ENCODE measurements at places on chromosomes 2 and 18. TPM values are rescaled to one million over a fixed set of nuclear protein-coding genes. Genes with fewer than 3 reads are reported as not detected.

GRCh38 chr18:13461936-13462335 lies 243.4 kb downstream of the LDLRAD4 start:
- no peaks in the 10 kb centered on the region for H3K27me3 ChIP-seq
- DNase-seq = no peak
- no peaks in the 10 kb centered on the region for H3K36me3 ChIP-seq
- H3K4me3 ChIP-seq = no peak overlapping the region
- no peaks in the 10 kb centered on the region for H3K4me1 ChIP-seq

The RAB6C gene
- not detected for total RNA-seq

DNA sequence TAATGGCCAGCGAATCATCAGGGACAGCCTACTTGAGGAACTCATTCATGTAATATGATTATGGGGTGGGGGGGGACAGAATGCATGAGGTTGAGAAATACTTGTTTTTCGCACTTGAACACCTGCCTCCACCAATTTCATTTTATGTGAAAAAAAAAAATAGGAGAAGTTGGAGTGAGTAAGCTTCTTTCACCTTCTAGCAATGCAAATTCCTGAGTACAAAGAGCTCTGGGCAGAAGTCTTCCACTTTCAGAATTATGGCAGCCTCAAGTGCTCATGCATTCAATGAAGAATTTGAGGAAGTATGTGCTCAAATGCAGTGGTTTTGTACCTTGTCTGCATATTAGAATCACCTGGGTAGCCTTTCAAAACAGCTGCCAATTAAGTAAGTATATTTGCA lies 40.1 kb upstream of the GPD2 start:
- H3K27me3 ChIP-seq = peaks cover 5% of the 10 kb centered on the region
- no peak overlapping the region for H3K27ac ChIP-seq
- DNase-seq = no peak

The PSMA8 gene
- total RNA-seq = not detected

The ZNF407 gene
- total RNA-seq = 6.8 TPM

- no peak overlapping the region for H3K4me3 ChIP-seq
- H3K4me1 ChIP-seq = no peaks in the 10 kb centered on the region
- H3K36me3 ChIP-seq = no peaks in the 10 kb centered on the region
- no peaks in the 10 kb centered on the region for H3K27me3 ChIP-seq
- no peak overlapping the region for H3K27ac ChIP-seq
Measured at GRCh38 chr2:19536136-19536535, 177.7 kb upstream of the OSR1 start.

DNA sequence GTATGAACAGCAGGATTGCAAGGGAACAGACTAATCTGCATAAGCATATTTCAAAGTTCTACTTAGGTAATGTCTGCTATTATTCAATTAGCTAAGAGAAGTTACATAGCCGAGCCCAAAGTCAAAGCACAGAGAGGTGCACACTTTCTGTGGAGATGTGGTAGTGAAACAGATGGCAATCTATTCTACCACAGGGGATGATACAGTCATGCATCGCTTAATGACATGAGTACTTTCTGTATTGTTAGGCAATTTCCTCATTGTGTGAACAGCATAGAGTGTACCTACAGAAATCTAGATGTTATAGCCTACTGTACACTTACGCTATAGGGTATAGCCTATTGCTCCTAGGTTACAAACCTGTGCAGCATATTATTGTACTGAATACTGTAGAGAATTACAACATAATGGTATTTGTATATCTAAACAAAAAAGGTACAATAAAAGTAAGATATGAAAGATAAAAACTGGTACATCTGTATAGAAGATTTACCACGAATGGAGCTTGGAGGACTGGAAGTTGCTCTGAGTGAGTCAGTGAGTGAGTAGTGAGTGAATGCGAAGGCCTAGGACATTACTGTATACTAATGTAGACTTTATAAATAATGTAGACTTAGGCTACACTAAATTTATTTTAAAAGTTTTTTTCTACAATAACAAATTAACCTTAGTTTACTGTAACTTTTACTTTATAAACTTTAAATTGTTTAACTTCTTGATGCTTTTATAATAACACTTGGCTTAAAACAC lies 197.6 kb downstream of the MBD5 start:
- H3K4me1 ChIP-seq = no peaks in the 10 kb centered on the region
- H3K36me3 ChIP-seq = no peaks in the 10 kb centered on the region
- H3K4me3 ChIP-seq = no peak overlapping the region
- no peaks in the 10 kb centered on the region for H3K27me3 ChIP-seq

The NTSR2 gene
- not detected for total RNA-seq

The OTOS gene
- total RNA-seq = not detected

- no peaks in the 10 kb centered on the region for H3K36me3 ChIP-seq
- no peak for DNase-seq
- H3K4me3 ChIP-seq = peak overlapping the region; percentile 31
- peaks cover 17% of the 10 kb centered on the region for H3K4me1 ChIP-seq
- H3K27ac ChIP-seq = no peak overlapping the region
Measured at GRCh38 chr2:114685102-114685501, 242.7 kb downstream of the DPP10 start.

The SLC5A7 gene
- 0.15 TPM for total RNA-seq

The SERPINB3 gene
- 0.17 TPM for total RNA-seq

DNA sequence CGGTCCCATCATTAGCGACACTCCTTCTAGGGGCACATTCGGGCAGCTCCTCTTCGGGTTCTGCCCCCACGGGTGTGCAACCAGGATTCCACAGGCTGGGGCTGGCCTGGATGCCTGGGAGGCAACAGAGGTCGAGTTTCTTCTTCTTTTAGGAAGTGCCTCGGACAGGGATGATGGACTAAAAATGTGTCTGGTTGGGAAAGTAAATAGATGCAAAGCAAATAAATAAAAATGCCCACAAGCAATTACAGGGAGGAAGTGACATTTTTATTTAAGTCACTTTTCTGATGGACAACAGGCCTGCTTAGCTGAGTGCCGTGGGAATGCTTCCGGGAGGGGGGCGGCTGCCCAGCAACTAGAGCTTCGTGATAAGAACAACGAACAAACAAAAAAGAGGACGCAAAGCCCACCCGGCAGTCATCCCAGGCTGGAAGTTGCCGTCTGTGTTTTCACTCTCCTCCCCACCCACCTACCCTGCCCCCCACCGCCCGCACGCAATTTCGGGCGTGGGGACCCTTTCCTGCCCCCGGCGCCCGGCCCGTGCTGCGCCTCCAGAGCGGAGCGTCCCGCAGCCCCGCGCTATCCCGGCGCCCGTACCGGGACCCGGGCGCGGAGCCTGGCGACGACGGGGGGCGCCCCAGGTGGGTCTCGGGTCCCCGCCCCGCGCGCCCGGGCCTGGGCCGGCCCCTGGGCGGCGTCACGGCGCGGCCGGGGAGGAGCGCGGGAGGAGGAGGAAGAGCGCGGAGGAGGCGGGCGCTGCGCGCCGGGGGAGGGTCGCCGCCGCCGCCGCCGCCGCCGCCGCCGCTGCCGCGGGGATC lies 412 bp upstream of the NCK2 start:
- peak overlapping the region; percentile 47 for H3K4me3 ChIP-seq
- H3K4me1 ChIP-seq = peaks cover 3% of the 10 kb centered on the region

DNA sequence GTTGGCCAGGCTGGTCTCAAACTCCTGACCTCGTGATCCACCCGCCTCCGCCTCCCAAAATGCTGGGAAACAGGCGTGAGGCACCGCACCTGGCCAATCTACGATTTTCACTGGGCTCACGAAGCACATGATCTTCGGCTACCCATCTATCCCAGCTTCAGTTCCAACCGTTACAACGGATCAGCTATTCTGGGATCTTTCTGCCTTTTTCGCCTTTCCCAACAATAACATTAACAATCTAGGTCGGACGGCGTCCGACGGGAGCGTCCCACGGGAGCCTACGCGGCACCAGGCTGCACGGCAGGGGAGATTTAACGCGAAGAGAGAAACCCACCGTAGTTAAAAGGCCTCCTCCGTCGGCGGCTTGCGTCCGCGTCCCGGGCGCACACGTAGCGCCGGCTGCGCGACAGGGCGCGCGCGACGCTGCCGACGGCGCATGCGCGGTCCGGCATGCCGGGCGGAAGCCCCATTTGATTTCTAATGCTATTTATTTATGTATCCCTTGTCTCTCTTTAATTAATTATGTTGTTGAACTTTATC lies at the start of gene MSL3B:
TSS of gene MSL3B (minus strand) at position 394 of the 540 bp plus-strand sequence.
- DNase-seq = peak; percentile 70
- no peaks in the 10 kb centered on the region for H3K27me3 ChIP-seq
- no peaks in the 10 kb centered on the region for H3K36me3 ChIP-seq
- peak within 1 kb of the TSS; percentile 55 for H3K4me3 ChIP-seq
- no peaks in the 10 kb centered on the region for H3K4me1 ChIP-seq

DNA sequence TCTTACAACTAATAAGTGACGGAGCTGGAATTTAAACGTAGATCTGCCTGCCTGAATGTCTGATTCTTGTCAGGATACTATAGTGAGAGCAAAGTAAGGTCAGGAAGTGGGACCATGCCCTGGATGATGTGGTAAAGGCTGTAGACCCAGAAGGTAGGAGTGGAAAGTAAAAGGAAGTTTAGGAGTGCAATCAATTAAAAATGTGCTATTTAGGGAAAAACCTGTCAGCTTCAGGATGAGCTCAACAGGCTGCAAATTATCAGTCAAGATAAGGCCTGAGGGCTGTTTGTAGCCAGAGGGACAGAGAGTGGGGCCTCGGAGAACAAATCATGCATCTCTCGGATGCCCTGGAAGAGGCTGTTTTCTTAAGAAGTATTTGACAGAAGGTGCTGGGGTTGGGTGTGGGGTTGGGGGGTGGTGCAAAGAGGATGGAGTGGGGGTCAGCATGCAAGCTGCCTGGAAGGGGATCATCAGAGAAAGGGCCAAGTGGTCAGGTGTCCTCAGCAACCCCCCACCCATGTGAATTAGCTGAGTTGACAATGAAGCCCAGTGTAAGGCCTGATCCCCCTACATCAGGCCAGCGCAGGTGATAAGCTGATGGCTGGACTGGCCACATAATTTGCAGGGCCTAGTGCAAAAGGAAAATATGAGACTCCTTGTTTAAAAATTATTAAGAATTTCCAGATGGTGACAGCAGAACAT lies 53.2 kb upstream of the MAPRE3 start:
- H3K4me3 ChIP-seq = no peak overlapping the region
- DNase-seq = no peak
- H3K27ac ChIP-seq = no peak overlapping the region
- H3K36me3 ChIP-seq = no peaks in the 10 kb centered on the region
- H3K4me1 ChIP-seq = peaks cover 10% of the 10 kb centered on the region

The LGALSL gene
- 29.2 TPM for total RNA-seq

The CDH20 gene
- 0.13 TPM for total RNA-seq

- H3K4me3 ChIP-seq = no peak overlapping the region
- no peak overlapping the region for H3K27ac ChIP-seq
- no peaks in the 10 kb centered on the region for H3K27me3 ChIP-seq
Measured at GRCh38 chr2:68103709-68104055, 40.9 kb upstream of the C1D start.

- peaks cover 22% of the 10 kb centered on the region for H3K27me3 ChIP-seq
- peaks cover 20% of the 10 kb centered on the region for H3K4me1 ChIP-seq
- H3K27ac ChIP-seq = no peak overlapping the region
Measured at GRCh38 chr2:216694082-216694825, 1.1 kb downstream of the IGFBP5 start.
